ENCODE measurements at places on chromosomes 1 and 21. TPM values are rescaled to one million over a fixed set of nuclear protein-coding genes. Genes with fewer than 3 reads are reported as not detected.

CLCA4 gene
- total RNA-seq = not detected

- H3K4me3 ChIP-seq = no peak overlapping the region
- H3K36me3 ChIP-seq = no peaks in the 10 kb centered on the region
- no peak overlapping the region for H3K27ac ChIP-seq
- DNase-seq = no peak
- no peaks in the 10 kb centered on the region for H3K27me3 ChIP-seq
These were observed 51.3 kb upstream of the IVNS1ABP start for GRCh38 chr1:185368313-185368855.

DNA sequence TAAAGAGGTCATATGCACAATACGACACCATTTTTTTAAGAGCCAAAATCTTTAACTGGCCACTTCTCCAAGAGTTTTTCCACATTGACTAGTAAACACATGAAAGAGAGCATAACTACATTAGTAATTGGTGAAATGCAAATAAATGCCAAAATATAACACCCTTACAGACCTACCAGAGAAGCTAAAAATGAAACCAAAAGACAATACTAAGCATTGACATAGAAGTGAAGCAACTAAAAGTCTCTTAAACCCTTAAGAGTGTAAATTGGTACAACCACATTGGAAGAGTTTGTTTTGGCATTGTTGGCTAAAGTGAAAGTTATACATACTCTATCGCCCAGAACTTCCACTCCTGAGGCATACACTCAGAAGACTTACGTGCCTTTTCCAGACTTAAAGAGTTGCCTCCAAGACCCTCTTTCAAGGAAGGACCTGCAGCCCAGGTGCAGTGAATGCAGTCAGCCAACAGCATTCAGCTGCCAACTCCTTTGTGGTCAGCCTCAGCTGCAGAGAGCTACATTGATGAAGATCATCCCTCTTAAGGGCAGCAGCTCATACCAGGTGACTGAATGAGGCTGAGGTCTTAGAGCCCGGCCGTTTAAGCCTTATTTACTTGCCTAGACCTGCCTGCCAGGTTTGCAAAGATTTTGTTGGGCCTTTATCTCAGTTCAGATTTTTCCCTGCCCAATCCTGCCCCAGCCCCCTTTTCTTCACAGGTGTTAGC is 839.1 kb upstream of the ADGRL2 start:
- no peaks in the 10 kb centered on the region for H3K27me3 ChIP-seq
- no peak overlapping the region for H3K4me3 ChIP-seq
- H3K4me1 ChIP-seq = peaks cover 13% of the 10 kb centered on the region
- H3K36me3 ChIP-seq = no peaks in the 10 kb centered on the region
- no peak for DNase-seq

- H3K4me3 ChIP-seq = no peak overlapping the region
- peaks cover 36% of the 10 kb centered on the region for H3K36me3 ChIP-seq
- no peak for DNase-seq
- H3K27me3 ChIP-seq = no peaks in the 10 kb centered on the region
- H3K27ac ChIP-seq = no peak overlapping the region
- no peaks in the 10 kb centered on the region for H3K4me1 ChIP-seq
These were observed 30.2 kb upstream of the GLIS1 start for GRCh38 chr1:53769184-53769583.

DNA sequence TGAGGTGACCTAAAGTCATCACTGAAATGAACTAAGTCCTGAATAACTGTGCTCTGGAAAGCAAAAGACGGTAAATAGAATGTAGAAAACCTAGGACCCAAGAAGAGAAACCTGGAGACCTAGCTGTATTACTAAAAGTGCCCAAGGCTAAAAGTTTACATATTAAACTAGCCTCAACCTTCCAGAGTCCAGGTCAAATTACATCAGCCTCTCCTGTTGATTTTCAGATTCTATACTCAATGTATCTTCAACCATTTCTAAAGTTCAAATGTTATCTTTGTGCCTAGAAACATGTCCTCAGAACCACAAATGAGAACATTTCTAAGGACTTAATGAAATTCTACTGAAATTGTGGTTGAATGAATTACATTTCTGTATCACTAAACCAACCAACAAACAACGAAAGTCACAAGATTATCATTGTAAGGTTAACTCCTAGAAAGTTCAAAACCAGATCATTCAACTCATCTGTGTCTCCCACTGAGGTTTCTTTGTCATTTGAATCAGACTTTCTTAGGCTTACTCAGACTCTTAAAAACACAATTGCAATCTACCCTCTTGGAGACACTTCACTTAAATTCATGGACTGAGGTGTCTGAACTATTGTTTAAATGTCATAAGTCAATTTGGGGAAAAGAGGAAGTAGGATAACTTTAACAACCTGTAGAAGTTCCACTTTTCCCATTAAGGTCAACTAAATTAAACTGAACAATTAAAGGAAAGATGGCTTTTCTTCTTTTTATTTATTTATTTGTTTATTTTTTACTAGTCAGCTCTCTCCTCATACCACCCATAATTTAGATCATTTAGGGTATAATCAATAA is 207.7 kb downstream of the BARHL2 start:
- peaks cover 28% of the 10 kb centered on the region for H3K4me1 ChIP-seq
- H3K4me3 ChIP-seq = no peak overlapping the region
- no peaks in the 10 kb centered on the region for H3K27me3 ChIP-seq
- no peaks in the 10 kb centered on the region for H3K36me3 ChIP-seq

GRCh38 chr1:60388092-60388987 is 314.8 kb upstream of the C1orf87 start:
- H3K4me1 ChIP-seq = peaks cover 7% of the 10 kb centered on the region
- H3K4me3 ChIP-seq = no peak overlapping the region
- H3K36me3 ChIP-seq = no peaks in the 10 kb centered on the region
- DNase-seq = no peak
- H3K27ac ChIP-seq = no peak overlapping the region
